ENCODE measurements at places on chromosomes 6 and 20.

DNA sequence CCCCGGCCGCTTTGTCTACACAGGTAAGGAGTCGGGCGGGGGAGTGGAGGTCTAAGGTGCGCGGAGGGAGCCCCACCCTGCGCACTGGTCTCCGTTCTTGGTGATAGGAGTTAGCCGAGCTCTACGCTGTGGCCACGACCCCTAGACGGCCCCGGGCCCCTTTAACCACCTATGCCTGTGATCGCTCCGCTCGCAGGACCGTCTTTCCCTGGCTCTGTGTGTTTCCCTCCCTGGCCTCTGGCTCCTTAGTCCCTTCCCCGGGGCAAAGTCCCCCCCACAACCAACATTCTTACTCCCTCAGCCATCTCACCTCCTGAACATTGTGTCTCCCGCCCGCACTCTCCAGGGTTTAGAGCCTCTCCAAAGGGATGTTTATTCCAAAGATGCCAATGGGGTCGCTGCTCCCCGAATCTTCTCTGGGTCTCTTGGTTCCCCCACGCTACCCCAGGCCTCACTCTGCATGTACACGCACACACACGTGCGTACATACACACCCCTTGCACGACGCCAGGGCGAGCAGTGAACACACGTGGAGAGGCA is 50.4 kb downstream of the CPXM1 start:
- DNase-seq: no peak

DNA sequence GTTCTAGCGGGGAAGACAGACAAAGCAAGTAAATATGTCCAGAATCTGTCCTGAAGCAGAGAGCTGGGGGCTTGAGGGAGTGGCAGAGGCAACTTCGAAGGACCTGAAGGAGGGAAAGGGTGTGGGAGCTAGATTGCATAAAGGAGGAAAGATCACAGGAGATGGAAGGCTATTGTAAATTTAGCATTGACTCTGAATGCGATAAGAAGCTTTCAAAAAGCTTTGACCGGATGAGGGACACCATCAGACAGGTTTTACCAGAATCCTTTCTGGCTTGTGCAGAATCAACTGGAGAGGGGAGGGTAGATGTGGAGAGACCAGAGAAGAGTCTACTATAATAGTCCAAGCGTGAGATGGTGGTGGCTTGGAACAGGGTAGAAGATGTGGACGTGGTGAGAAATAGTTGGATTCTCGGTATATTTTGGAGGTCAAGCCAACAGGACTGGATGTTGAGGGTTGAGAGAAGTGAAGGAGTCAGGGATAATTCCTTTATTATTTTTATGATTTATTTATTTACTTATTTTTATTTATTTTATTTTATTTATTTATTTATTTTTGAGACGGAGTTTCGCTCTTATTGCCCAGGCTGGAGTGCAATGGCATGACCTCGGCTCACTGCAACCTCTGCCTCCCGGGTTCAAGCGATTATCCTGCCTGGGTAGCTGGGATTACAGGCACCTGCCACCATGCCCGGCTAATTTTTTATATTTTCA is 19.9 kb upstream of the RIPOR3 start:
- DNase-seq: no peak

GRCh38 chr6:98486057-98486456 is 348.3 kb upstream of the POU3F2 start:
- no peak for DNase-seq

DNA sequence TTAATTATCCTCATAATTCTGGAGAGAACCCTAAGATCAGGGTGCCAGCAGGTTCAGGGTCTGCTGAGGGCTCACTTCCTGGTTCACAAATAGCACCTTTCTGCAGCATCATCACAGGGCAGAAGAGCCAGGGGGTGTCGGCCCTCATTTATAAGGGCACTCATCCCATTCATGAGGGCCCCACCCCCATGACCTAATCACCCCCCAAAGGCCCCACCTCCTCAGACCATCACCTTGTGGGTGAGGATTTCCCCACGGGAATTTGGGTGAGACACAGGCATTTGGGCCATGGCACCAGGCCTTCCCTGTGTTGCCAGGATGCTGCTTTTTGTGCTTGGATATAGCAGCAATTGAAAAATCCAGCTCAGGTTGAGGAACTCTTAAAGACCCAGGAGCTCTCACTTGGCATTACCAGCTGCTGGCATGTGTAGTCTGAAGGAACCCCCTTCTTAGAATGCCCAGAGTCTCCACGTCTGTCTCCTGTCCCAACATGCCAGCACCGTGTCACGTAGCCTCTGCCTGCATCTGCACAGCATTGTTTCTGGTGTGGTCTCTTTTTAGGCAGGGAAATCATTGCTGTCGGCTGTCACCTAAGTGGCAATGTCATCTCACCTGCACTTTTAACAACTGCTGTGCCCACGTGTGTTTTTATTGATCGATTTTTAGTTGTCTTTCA is 71.5 kb downstream of the RPP40 start:
- peak; percentile 73 for DNase-seq

DNA sequence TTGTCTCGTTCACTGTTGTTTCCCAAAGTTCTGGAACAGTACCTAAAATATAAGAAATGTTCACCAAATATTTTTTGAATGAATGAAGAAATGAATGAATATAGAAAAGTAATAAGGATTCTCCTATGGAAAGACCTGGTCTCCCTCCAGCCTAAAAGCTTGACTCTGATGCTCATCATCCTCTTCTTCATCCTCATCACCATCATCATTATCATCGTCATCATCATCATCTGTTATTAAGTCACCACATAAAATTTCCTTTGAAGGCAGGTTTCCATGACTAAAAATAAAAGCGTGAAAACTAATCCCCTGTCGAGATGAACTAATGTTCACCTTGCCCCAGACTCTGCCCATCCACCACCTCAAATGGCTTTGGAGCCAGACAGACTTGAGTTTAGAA is 216.9 kb upstream of the PRND start:
- no peak for DNase-seq

DNA sequence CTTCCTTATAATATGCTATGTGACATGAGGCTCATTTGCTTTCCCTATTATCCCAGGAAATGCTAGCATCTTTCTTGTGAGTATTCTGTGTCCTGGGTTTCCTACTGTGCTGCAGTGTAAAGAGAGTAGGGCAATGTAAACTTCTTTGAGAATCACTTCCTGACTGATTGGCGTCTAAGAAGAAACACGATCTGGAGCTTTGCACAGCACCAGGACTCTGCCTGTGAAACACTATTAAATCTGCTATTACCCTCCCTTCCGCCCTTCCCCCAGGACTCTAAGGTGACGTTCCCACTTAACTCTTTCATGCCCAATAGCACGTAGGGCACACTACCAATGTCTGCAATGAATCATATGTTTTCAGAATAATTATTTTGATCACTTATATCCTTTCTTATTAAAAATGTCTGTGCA is 607.3 kb upstream of the CITED2 start:
- DNase-seq: no peak

DNA sequence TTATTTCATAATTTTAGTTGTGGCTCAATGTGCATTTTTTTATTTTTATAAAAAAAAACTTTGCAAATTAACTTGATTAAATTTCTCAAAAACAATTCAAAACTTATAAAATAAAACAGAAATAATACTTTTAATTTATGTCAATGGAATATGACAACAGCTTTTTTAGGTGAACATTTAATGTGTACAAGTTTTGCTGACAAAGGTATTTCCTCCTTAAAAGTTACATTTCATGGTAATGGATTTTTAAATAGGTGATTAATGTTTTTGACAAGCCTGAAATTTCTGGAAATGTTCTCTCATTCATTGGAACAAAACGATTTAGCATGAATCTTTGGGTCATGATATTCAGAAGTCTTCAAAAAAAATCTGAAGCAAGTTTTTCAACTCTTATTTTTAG is 1160.0 kb downstream of the HACE1 start:
- DNase-seq: no peak

GRCh38 chr6:20198156-20198774 is 14.0 kb downstream of the MBOAT1 start:
- DNase-seq: no peak

DNA sequence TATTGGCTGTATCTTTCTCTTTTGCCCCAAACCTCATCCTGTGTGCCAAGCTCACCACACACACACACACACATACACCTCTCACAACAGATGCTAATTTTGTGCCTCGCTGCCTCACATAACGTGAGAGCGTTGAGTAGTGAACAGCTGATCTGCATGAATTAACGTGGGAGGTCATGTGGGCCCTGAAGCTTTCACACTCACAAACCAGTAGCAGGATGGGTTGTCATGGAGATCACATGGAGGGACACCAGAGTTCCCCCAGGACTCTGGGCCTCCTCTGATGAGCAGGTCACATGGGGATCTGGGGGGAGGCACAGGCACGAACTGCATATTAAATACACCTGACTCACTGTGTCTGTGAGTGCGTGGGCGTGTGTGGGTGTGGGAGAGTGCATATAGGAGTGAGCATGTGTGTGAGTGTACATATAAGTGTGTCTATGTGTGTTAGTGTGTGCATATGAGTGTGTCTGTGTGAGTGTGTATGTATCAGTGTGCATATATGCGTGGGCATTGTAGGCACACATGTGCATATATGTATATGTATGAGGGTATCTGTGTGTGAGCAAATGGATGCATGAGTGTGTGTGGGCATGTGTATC is 62.7 kb upstream of the SULF2 start:
- no peak for DNase-seq

DNA sequence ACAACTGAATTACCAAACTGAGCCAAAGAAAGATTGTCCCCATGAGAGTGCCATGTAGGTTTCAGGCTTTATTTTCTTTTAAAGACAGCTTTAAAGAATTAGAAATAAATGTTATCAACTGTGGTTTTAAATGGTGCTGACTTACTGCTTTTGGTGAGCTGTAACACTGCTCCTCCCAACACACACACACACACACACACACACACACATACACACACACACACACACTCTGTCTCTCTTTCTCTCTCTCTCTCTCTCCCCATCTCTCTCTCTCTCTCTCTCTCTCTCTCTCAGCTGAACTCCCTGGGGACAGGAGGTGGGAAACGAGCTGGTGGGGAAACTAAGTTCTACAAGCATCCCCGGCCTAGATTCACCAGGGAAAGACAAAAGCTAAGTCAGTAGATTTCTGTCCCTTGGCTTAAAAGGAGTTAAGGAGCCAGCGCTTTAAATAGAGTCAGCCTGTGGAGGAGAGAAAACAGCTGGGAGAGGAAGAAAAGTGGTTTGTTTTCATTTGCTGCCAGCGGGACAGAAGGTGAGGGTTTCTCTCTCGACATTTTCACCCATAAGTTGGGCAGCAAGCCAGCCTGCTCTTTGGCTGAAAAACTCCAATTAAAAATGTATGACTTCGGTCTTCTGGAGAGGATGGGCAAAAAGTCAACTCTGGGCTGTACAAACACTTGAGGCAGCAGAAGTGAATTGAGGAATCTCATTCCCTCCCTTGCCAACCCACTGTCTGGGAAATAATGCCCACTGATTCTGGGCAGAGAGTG is 27.4 kb downstream of the CBLN4 start:
- no peak for DNase-seq

DNA sequence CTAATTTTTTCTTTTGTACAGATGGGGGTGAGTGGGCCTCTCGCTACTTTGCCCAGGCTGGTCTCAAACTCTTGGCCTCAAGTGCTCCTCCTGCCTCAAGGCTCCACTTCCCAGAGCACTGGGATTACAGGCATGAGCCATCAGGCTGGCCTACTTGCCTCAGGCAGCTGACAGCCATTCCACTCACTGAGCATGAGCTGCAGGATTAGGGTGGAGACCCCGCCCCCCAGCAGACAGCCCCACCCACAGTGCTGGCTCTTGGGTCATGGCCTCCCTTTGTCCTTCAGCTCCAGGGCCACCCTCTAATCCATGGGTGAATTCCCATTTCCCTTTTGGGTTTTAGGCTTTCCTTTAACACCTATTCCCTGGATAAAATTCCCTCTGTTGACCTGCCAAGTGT is 82.1 kb downstream of the BFSP1 start:
- no peak for DNase-seq

All from hematopoietic multipotent progenitor cell treated with erythropoietin and hydrocortisone succinate and interleukin-3 and kit ligand, for 17 days (in vitro differentiated cells).